Left lung (tissue), 14 donors: ENCODE measurements at places on chromosomes 12 and 14.

- no peak for DNase-seq
Observed at GRCh38 chr12:30019366-30020140, 235.8 kb upstream of the TMTC1 start.

GRCh38 chr14:50979941-50980850, 35.9 kb upstream of the PYGL start:
- DNase-seq, result no peak

DNA sequence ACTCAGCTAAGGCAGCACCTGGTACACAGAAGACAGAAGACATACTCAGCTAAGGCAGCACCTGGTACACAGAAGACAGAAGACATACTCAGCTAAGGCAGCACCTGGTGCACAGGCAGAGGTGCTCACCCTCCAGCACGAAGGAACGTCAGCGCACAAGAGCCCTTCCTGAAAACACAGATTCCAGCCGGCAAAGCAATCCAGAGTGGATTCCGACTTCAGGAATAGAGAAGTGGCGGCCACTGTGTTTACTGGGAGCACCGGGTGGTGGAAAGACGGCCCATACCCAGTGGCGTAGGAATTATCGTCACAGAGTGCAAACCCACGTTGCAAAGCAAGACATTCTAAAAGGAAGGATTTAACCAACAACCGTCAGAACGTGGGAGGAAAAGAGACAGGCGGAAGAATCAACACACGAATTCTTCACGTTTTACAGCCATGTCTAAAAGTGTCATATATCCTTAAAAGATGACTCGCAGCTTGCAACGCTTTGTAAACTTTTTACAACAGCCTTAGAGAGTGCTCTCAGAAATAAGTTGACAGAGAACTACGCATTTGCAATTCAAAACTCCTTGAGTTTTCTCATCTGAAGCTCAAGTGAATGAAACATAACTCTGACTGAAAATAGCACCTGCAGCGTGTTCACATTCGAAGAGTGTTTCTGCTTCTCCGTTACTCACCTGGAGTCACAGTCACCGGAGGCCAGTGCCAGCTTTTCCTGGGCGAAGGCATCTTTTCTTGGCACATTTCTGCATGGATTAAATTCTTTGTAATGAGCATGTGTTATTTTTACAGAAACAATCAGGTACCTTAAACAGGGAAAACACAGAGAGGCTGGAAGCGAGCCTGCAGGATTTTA, 55.8 kb upstream of the GALNT9 start:
- peak; percentile 19 for DNase-seq

DNA sequence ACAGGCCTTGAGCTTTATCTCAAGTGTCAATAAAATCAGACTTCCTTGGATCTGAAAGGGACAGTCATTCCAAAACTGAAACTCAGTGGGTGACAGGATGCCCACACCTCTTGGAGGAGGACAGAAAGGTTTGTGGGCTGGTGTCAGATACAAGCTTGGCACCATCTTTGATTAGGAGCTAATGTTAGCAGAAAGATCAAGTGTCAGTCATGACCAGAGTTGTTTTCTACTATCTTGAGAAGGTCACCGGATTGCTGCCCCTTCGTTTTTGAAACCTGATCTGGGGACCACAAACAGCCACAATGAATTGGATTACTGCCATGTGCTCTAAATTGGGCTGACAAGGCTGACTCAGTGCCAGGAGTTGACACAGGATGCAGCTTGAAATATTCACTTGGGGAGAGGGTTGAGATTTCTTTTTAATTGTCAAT, 88.3 kb downstream of the OTOGL start:
- DNase-seq, result no peak

- DNase-seq, result no peak
Observed at GRCh38 chr12:120895532-120895931, 8.6 kb downstream of the SPPL3 start.

- no peak for DNase-seq
Observed at GRCh38 chr12:121949648-121950397, 31.4 kb downstream of the CFAP251 start.

GRCh38 chr14:51474854-51475253, 176.9 kb upstream of the FRMD6 start:
- no peak for DNase-seq

GRCh38 chr14:100333827-100334226, 10.7 kb downstream of the SLC25A47 start:
- DNase-seq, result peak; percentile 22

GRCh38 chr12:57258977-57259970, 8.3 kb upstream of the STAC3 start:
- no peak for DNase-seq

GRCh38 chr12:30201301-30202160, 417.8 kb upstream of the TMTC1 start:
- no peak for DNase-seq

DNA sequence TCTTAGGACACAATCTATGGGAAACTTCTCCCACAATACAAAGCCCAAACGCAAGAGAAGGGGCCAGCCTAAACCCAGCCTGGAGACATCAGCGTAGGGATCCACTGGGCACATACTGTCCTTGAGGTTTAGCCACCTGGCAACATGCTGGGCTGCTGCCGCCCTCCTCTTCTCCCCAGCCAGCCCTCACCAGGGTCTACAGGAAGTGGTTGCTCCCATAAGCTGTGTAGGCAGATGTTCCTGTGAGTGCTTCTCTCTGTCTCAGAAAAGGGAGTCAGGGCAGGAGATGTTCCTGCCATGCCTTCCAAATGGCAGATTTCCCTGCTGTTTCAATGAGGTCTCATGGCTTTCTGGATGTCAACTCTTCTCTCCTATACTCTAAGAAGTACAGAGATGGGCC, 241.4 kb downstream of the PCNX1 start:
- no peak for DNase-seq

DNA sequence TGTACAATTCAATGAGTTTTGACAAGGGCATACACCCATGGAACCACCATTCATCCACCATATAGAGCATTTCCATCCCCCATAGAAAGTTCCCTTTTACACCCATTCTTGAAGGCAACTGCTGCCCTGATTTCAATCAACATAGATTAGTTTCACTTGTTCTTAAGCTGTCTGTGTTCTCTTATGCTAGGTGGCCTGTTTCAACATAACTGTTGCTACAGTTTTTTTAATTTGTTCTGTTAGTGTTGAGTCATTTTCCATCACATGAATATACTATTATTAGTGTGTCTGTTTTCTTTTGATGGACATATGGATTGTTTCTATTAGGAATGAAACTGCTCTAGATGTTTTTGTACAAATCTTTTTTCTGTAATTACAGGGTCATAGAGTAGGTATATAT, 123.4 kb downstream of the PTPRQ start:
- DNase-seq, result no peak

DNA sequence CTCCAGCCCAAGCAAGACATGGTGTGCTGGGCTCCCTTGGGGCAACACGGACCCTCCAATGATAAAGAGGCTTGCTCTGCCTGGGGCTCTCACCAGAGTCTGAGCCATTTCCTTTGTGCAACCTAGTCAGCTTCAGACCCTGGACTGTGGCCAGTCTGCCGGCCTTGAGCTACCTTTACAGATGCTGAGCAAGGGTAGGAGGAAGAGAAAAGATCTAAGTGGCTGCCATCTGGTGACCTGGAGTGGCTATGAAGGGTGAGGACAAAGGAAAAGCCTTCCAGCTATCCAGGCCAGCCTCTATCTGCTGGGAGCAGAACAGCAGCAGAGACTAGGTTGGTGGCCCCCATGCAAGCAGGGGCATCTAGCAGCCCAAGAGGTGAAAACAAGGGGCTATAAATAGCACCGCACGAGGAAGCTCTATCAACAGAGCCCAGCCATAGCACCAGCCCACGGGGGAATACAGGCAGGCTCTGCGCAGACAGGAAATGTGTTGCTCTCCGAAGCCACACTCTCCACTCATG, 230.1 kb downstream of the FOXN3 start:
- DNase-seq, result no peak

- no peak for DNase-seq
Observed at GRCh38 chr12:58359084-58359483, 417.7 kb downstream of the ATP23 start.

DNA sequence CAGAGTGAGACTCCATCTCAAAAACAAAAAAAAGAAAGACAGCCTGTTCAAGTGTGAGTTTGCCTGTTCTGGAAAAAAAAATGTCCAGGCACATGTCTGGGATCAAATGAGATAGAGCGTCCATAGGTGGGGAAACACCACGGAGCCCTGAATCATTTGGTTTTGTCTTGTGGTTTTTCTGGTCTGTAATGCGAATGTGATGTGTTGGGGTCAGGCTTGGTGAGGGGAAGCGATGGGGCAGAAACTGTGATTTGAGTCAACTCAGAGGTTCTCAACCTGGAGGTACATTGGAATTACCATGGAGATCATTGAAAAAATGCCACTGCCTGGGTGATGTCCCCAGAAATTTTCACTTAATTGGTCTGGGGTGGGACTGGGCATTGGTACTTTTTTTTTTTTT, 183.9 kb upstream of the PWP1 start:
- no peak for DNase-seq

DNA sequence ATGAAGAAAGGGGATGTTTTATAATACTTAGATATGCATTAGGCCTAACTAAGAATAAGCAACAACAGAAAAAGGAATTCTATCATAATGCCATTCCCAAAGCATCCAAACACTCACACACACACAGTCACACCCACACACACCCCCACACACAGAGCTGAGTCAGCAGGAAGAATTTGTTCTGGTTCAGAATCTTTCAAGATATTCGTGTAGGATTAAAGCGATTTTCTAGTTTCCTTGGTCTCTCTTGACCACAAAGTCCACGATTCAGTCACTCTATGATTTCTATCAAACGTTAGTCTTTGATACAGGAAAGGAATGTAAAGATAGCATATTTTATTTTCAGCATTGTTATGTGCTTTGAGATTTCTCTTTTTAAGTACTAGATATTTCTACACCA, 382.6 kb upstream of the DCN start:
- no peak for DNase-seq

- DNase-seq, result no peak
Observed at GRCh38 chr12:6201213-6201608, 1.0 kb downstream of the CD9 start.

DNA sequence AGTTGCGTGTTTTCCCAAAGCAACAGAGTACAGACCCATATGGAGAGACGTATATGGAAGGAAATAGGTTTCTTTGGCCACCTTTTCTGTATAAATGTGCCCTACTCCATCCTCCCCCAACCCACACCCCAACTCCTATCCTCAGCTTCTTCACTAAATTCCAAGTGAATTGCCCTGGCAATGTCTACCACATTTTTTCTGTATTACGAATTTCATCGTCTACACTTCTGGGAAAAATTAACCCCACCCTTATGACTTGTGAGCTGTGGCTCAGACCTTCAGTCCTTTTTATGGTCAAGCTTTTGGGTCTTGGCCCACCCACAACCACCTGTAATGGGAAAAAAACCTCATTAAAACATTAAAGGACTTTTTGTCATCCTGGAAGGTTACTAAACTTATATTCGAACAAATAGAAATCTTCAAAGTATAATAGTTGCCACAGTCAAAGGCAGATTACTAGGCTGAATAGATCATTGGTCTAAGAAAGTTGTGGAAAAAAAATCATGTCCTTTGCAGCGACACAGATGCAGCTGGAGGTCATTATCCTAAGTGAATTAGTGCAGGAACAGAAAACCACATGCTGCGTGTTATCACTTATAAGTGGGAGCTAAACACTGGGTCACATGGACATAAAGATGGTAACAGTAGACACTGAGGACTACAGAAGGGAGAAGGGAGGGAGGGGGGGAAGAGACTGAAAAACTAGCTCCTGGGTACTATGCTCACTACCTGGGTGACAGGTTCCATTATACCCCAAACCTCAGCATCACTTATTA, 15.7 kb upstream of the NFKBIA start:
- DNase-seq, result no peak

DNA sequence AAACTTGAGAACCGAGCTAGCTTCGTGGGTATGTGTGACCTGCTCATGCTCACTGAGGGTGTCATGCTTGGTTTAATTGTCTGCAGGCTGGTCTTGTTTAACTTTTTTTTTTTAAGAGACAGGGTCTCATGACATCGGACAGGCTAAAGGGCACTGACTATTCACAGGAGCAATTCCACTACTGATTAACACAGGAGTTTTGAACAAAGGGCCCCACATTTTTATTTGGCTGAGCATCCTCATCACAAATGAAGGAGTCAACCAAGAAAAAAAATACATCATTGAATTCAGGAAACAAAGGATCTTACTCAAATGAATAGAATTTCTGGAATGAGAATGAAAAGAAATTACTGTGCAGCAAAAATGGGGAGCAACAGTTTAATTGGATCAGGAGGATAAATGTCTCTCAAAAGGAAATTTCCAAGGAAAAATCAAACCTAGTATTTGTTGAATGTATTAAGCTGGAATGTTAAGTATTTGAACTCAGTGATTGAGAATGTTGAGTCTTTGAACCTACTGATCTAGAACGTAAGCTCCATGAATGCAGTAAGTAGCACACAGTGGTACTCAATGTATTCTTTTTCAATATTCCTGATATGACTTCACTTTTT, 20.8 kb upstream of the PYROXD1 start:
- DNase-seq, result no peak

- no peak for DNase-seq
Observed at GRCh38 chr12:13093191-13093847, 10.1 kb downstream of the GSG1 start.

GRCh38 chr12:66144791-66145754, 14.5 kb upstream of the LLPH start:
- DNase-seq, result peak; percentile 86

DNA sequence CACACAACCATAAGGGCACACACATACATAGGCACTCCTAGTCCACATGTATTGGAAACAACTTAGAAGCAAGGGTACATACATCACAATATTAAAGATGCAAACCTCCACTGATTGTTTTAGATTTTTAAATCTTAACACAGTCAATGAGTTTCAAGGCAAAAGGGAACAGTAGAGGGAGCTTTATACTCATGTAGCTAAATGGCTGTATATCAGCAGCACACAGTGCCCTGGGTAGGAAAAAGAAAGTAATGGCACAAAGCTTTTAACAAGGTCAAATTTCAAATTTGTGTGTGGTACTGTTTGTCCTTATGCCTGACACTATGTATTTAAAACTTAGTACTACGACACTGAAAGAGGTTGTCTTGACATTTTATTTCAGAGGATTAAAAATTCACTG, 262.0 kb downstream of the MED13L start:
- no peak for DNase-seq

DNA sequence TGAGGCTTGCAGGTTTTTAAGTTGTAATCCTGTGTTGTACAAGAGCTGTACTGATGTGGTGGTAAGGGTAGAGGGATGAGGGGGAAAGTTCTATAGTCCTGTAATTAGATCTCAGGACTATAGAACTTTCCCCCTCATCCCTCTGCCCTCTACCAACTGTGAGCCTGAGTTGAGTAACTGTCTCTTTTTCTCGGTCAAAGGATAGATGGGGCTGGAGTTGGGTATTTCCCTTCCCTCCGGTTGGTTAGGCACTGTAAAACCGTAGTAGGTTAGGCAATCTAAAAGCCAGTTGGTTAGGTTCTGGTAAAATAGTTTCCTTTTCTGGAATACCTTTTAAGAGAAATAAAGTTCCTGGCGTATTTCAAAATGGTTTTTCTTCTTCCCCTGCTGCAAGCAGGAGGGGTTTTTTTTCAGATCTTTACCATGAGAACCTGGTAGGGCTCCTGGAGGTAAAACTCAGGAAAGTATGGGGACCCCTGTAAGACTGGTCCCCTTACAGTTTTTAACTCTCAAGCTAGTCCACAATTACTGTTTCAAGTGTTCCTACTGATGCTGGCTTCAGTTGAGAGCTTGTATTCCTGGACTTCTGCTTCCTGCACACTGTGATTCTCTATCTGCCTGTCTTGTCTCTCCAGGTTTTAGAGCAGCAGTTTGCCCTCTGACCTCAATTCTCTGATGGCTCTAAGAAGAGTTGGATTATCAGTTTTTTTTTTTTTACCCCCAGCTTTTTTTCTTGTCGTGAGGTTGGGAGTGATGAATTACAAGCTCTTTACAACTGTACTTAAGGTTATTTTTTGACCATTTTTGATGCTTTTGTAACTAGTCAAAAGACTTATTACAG, 58.7 kb downstream of the FUT8 start:
- no peak for DNase-seq
